ENCODE measurements at places on chromosomes 4 and X.

DNA sequence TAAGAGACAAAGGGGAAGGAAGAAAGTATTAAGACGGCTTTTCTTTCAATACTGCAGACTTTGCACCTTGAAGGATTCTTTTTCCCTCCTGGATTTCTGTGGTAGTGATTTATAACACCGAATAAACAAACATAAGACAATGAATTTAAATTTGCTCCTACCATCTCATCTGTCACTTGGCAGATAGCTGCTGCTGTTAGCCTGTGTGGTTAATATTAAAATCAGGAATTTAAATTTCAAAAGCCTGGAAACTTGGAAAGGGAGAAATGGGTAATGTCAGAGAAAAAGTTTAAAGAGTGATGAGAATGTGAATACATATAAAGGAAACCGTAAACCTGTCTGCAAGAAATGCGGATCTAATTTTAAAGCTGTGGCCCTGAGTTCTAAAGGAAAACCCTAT is 3.4 kb downstream of the FAM149A start:
- no peak for DNase-seq

GRCh38 chr4:79851625-79852304 is 221.3 kb downstream of the ANTXR2 start:
- DNase-seq: no peak

GRCh38 chr4:7843831-7844593 is 95.6 kb downstream of the AFAP1 start:
- DNase-seq: peak; percentile 87

DNA sequence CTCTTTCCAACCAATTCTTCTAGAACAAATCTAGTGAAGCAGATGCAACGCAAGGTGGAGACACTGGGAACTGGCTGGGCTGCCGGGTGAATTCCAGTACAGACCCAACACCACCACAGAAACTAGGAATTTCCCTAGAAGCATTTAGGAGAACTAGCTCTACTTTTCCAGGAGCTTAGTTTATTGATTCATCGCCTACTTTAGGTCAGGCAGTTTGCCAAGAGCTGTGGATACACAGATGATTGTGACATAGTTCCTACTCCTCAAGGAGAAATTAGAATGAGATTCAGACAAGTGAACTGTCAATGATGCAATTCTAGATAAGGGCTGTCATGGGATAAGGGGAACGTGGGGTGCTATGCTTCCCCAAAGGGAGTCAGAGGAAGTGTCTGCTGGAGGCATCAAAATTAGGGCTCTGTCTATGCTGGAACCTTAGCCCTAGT is 350.0 kb downstream of the CAMK2D start:
- no peak for DNase-seq

GRCh38 chrX:17592117-17592516 is 145.2 kb upstream of the SCML1 start:
- DNase-seq: no peak

- no peak for DNase-seq
These were observed 3.3 kb downstream of the SH3TC1 start for GRCh38 chr4:8202108-8203051.

GRCh38 chrX:129577473-129577872 is 37.4 kb downstream of the OCRL start:
- DNase-seq: no peak

GRCh38 chr4:12852338-12853307 is 631.5 kb downstream of the RAB28 start:
- no peak for DNase-seq

DNA sequence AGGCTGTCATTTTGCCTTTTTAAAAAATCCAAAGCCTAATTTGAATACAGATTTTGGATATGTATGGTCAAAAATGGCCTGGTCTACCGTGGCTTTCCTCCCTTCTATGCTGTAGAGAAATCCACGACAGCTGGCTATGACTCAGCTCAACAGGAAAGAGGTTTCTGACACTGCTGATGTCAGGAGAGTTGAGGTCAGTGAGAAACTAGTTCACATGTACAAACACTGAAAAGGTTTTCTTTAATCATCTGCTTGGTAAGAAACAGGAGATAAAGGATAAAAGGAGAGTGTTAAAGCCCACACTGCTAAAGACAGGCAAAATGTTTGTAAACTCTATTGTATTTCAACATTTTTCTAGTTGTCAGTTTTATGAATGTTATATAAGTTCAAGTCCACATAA is 113.9 kb downstream of the NYX start:
- peak; percentile 36 for DNase-seq

- DNase-seq: no peak
These were observed 477.8 kb downstream of the ANKRD50 start for GRCh38 chr4:124234771-124235170.

DNA sequence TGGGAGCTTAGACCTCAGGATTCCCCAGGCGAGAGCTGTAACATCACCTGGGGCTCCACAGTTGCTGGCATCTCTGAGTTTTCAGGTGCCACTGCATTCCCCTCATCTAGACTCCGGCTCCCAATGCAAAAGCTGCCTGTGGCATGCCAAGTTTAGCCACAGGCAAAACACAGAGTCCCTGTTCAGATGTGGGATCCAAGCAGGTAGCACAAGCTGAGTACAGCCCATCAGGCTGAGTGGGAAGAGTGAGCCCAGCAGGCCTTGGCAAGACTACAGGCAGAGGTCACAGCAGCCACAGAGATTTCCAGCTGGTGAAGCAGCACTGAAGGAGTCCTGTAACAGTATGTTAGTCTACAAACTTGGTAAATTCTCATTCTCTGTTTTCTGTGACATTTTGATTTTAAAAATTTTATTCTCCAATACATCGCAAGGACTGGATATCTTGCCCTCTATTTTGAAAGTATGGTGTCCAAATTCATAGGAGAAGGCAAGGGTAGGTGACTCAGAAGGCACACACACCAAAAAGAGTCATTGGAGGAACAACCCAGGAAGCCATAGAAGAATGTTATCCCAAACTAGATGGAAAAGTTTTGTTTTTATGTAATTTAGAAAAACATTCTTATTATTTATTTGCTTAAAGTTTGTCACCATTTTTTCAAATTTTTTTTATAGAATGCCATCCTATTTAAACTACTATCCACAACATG is 13.6 kb upstream of the CXCL2 start:
- no peak for DNase-seq

DNA sequence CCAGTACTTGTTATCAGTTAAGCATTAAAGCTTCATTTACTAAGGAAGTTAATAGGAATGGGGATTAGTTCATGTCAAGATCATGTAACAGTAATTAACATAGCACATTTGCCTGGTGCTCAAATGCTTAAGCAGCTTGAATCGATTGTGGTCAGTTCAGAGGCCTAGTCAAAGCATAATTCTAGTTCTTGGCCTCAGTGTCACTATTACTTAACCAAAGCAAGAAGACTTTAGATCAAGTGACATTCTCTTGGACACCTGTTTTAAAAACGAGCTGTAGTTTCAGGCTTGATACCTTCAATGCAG is 115.2 kb upstream of the BMPR1B start:
- no peak for DNase-seq

DNA sequence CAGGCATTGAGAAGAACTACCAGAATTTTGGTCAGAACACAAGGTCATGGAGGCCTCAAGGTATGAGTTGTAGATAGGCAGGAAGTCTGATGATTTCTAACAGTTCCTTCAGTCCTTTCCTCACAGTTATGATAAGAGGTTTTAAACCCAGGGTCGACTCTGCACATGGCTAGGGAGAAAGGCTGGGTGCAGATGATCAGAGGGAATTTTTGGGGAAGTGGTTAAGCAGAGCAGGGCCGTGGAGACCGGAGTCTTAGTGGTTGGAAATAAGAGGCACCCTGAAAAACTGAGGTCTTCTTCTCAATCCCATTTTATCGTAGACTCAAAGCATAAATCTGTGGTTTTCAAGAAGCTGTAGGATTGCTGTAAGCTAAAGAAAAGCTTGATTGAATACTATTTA is 118.5 kb upstream of the ANK2 start:
- no peak for DNase-seq

DNA sequence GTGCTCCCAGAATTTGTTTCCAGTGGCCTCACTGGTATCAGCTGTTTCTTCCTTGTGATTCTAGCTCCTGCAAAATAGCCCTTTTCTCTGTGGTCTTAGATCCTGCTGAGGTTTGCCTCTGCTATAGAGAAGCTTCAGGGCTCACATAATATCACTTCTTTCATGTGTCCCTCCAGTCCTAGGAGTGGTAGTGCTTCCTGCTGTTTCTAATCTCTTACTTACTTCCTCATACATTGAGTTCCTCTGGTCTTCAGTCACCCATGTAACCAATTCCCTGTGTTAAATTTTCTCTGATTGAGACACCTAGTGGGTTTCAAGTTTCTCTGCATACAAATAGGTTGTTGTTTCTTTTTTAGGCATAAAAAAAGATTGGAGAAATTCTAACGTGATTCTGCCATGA is 1567.9 kb downstream of the ARAP2 start:
- DNase-seq: no peak

DNA sequence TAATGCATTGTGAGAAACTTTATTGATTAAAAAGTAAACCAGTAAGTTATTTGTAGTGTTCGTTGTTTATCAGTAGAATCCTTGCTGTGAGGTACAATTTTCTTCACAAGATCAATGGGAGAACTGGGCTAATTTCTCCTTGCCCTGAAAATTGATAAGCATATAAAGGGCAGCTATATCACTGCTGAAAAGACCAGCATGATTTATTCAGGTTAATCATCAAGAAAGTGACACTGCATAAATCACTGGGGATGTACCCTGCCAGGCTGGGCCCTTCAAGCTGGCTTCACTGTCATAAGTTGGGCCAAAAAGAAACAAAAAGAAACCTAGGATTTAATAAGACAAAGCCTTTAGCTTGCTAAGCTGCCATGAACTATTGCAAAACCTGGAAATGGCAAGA is 746.7 kb downstream of the STPG2 start:
- DNase-seq: no peak

DNA sequence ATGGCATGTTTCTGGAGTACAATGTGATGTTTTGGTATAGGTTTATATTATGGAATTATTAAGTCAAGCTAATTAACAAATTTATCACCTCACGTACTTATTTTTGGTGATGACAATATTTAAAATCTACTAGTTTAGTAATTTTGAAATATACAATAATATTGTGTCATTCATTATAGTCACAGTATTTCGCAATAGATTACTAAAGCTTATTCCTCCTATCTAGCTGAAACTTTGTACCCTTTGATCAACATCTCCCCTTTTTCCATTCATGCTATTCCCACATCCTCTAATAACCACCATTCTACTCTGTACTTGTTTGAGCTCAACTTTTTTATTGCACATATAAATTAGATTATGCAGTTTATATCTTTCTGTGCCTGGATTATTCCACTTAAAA is 164.8 kb upstream of the SPANXN4 start:
- DNase-seq: no peak

GRCh38 chr4:181083757-181084361 is 1159.3 kb upstream of the TENM3 start:
- DNase-seq: no peak

DNA sequence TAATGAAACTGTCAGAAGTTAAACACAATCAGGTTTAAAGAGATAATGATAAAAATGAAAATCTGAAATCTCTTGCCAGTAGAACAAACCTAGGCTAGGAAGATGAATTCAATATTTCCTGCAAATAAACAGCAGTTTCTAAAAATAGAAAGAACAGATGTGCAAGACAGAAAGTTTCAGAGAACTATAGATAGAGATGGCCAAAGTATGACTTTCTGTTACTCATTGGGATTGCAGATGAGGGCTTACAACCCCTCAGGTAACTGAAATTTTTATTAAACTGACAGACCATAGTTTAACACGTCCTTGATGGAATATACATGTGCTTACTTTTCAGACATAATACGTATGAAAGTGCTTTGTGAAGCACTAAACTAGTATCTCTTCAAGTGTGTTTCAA is 82.3 kb upstream of the PPARGC1A start:
- no peak for DNase-seq

GRCh38 chr4:173794662-173795061 is 264.6 kb upstream of the HAND2 start:
- DNase-seq: no peak

GRCh38 chr4:2082627-2083026 is 23.5 kb downstream of the NAT8L start:
- no peak for DNase-seq

- no peak for DNase-seq
These were observed 63.7 kb downstream of the HMGB2 start for GRCh38 chr4:173270312-173271027.

- DNase-seq: no peak
These were observed 584 bp upstream of the TMEM165 start for GRCh38 chr4:55395218-55395528.

- DNase-seq: no peak
These were observed 240.7 kb downstream of the DCLK2 start for GRCh38 chr4:150318971-150319370.

- DNase-seq: no peak
These were observed 512 bp downstream of the NOP14 start for GRCh38 chr4:2962614-2963174.

DNA sequence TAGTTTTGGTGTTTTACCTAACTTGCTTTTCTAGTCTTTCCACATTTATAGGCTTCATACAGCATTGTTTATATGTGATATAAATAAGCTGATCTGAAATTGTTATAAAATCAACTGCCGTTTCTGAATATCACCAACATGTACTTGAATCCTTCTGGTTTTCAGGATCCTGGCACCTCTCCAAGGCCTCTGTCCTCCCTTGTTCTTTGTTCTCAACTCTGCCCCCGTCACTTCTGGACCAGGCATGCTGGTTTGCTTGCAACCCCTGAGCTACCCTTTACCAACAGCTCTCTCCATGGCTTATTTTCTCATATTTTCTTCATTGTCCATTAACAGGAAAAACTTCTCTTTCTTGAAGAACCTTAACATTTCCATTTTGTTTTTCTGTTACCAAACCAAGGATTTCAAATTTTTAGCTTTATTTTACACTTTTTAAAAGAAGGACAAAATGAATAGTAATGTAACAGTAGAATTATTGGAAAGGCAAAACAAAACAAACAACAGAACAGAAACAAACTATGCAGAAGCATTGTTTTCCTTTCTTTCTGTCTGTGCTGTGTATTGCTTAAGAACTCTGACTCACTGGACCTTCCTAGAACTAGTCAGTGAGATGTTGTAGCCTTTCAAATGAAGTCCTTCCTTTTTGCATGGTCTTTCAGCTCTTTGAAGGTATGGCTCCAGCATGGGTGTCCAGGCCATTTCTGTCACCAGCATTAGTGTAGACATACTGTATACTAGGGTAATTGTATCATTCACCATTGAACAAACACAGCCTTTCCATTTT is 44.8 kb downstream of the BANK1 start:
- no peak for DNase-seq

DNA sequence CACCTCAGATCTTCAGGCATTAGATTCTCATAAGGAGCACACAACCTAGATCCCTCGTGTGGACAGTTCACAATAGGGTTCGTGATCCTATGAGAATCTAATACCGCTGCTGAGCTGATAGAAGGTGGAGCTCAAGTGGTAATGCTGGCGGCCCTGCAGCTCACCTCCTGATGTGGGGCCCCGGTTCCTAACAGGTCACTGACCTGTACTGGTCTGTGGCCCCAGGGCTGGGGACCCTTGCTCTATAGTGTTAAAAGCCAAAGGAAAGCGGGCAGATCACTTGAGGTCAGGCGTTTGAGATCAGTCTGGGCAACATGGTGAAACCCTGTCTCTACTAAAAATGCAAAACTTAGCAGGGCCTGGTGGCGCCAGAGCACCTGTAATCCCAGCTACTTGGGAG is 1047.0 kb upstream of the FTHL17 start:
- DNase-seq: no peak

All from stimulated activated CD8-positive, alpha-beta memory T cell treated with anti-CD3 and anti-CD28 coated beads, Interleukin-4, amount 100 ng/mL, for 48 hours (primary cell).